Dermis microvascular lymphatic vessel endothelial cell (primary cell): ENCODE measurements at places on chromosomes 13 and 19.
A peak's percentile ranks its signal among the peaks of the same experiment; 100 is the strongest.

DNA sequence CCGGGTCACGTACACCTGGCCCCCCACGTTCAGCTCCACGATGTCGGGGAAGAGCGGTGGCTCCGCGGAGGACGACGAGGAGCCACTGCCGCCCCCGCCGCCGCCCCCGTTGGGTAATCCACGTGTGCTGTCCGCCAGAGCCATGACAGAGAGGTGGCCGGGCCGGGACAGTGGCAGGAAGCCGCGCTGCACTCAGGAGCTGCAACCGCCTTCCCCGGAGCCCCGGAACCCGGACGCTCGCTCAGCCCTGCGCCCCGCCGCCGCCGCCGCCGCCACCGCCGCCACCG, 257 bp downstream of the KCTD12 start:
- DNase-seq, result no peak

GRCh38 chr19:4172861-4173473, 9.4 kb downstream of the SIRT6 start:
- DNase-seq, result peak; percentile 50

DNA sequence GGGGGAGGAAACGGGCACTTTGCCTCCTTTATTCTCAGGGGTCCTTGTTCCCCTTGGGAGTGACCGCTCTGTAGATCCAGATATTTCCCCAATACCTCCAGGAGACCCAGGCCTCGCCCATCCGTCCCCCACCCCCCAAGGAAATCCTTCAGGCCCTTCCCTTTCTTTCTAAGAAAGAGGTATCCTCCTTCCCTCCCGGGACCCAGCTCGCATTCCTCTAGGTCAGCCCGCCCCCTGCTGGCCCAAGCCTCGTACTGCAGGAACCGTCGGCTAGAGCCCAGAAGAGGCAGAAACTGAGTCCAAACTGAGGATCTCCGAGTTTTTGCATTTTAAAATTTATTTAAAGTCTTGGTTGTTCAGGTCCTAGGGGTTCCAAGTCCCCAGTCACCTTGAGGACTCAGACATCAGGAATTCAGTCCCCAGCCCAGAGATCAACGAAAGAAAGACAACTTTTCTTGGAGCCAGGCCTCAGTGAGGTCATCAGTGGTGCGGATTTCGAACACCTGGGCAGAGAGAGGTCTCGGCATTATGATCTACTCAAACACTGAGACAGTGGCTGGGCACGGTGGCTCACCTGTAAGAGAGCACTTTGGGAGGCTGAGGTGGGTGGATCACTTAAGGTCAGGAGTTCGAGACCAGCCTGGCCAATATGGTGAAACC, 7.5 kb upstream of the LRFN1 start:
- peak; percentile 60 for DNase-seq

DNA sequence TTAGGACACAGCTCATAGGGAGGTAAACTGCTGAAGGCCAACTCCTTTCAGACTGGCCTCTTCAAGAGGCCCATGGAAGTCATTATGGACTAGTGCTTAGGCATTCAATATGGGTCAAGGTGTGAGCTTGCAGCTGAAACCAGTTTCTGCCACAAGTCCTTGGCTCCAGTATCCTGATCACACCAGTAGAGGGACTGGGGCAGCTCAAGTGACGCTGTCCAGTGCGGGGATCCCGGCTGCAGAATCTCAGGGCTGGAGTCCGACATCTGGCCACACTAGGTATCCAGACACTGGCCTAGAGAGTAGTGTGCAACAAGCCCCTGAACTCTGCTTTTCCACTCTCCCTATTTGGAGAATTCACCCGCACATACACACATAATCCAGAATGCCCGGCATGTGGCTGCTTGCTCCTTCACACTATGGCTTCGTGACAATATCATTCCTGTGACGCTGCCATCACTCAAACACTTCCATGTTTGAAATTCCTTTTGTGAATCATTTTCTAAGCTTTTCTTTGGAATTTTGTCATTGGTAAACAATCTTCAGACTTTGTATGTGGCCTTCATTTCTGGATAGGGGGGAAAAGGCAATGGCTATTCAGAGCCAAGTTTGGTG, 425.1 kb downstream of the EFNB2 start:
- no peak for DNase-seq

GRCh38 chr19:30406220-30407067, 34.3 kb downstream of the ZNF536 start:
- DNase-seq, result no peak

- no peak for DNase-seq
These were observed 4.4 kb upstream of the TMEM86B start for GRCh38 chr19:55232986-55233385.

GRCh38 chr19:8370176-8371010, 6.4 kb downstream of the ANGPTL4 start:
- no peak for DNase-seq

GRCh38 chr13:38409771-38410170, 60.1 kb downstream of the UFM1 start:
- no peak for DNase-seq

DNA sequence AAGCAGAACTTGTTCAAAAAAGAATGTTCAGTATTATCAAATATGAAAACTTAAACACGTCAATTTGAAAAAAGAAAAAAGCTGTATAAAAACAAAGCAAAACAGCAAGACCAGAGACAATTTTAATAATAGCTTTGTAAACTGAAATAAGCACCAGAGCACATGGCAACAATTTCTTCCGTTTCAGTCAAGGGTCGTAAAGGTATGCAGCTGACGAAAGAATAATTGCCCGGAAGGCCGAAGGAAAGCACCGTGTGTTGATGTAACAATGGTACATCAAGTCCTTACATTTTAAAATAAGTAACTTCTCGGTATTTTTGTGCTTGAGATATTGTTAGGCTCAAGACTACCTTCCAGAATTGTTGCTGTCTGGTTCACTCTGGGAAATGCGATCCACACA, 1.7 kb downstream of the PROSER1 start:
- peak; percentile 55 for DNase-seq

DNA sequence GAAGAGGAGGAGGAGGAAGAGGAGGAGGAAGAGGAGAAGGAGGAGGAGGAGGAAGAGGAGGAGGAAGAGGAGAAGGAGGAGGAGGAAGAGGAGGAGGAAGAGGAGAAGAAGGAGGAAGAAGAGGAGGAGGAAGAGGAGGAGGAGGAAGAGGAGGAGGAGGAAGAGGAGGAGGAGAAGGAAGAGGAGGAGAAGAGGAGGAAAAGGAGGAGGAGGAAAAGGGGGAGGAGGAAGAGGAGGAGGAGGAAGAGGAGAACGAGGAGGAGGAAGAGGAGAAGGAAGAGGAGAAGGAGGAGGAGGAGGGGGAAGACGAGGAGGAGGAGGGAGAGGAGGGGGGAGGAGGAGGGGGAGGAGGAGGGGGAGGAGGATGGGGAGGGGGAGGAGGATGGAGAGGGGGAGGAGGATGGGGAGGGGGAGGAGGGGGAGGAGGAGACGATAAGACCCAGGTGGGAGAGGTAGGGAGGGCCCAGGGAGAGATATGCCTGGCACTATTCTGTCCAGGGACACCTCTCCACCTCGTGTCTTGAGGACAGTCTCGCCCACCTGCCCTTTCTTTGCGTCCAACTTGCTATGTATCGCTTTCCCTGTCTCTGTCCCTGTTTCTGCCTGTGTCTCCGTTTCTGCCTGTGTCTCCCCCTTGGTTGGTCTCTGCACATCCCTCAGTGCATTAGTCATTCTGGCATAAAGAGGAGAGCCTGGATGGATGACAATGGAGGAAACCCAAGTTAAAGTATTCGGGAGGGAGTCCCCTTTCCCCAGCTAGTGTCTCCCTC, 7.1 kb upstream of the KLK5 start:
- DNase-seq, result no peak

GRCh38 chr13:75760131-75761021, 124.2 kb downstream of the LMO7 start:
- DNase-seq, result no peak

DNA sequence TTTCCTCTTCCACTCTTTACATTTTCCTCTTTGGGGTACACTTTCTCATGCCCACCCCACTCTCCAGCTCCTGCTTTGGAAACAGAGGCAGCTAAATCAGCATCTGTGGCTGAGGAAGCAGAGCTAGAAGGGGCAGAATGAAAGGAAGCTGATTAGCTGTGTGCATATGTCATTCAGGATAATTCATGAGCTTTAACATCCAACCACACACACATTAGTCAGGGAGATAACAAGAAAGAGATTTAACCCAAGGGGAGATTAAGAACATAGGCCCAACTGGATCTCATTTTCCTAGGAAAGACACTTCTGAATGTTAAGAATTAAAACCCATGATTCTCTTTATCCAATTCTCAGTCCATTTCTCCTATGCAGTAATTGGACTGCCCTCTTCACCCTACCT, 405.5 kb downstream of the TBC1D4 start:
- DNase-seq, result no peak

- DNase-seq, result no peak
These were observed 290.8 kb upstream of the PCDH9 start for GRCh38 chr13:67520886-67521285.

- DNase-seq, result no peak
These were observed 4.7 kb upstream of the MEX3D start for GRCh38 chr19:1572795-1573194.

GRCh38 chr13:38265132-38265497, 84.5 kb upstream of the UFM1 start:
- no peak for DNase-seq

DNA sequence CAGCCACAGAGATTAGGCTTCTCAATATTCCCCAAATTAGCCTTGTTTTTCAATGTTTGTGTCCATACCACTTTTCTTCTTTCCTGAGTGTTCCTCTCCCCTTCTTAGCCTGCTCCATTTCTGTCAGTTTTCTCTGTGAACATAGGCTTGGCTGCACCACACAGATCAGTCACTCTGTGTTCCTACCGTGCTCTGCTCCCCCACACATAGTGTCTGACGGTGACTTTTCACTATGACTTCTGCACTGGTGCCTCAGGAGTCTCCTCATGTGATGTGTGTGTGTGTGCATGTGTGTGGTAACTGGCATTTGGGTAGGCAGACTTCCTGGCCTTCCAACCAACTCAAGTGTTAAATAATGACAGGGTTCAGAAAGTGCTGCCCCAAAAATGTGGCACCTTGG, 47.9 kb upstream of the MYCBP2 start:
- no peak for DNase-seq

DNA sequence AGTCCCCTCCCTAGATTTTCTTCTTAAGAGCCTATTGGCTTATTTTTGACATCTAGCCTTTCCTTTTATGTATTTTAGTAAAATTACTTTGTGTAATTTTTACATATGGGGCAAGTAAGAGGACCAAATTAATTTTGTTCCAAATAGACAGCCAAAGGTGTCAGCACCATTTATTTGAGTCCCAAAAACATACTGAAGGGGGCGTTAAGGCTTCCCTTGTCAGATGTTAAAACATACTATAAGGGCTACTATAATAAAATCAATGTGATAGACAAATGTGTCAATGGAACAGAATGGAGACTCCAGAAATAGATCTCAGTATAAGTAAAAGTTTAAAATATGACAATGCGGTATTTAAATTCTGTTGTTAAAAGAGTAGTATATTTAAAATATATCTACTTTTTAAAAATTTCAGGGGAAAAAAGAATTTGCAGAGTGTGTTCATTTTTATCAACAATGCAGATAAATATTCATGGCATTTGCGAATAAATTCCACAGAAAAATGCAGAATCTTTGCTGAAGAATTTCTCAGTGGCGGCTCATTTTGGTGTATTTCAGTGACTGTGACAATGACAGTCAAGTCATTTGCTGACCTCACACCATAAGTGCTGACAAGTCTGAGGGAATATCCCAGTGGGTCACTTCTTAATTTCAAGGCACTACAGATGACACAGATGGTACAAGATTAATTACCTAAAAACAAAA, 133.7 kb downstream of the MTUS2 start:
- DNase-seq, result no peak

DNA sequence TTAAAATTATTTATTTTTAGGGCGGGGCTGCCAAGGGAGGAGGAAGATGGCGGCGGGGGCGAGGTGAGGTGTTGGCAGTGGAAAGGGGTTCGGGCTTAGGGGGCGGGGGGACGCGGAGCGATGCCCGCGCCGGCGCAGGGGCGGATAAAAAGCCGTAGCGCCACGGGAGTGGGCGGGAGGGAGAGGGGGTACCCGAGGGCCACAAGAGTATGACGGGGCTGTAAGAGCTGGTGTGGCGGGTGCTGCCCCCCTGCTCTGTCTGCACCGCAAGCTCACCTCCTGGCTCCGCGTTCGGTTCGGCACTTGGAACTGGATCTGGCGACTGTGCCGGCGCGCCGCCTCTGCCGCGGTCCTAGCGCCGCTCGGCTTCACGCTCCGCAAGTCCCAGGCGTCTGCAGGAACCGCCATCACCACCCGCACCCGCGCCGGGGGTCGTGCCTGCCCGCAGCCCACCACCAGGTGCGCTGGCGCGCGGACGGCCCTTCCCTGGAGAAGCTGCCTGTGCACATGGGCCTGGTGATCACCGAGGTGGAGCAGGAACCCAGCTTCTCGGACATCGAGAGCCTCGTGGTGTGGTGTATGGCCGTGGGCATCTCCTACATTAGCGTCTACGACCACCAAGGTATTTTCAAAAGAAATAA, 265.2 kb upstream of the SGCG start:
- DNase-seq, result no peak

DNA sequence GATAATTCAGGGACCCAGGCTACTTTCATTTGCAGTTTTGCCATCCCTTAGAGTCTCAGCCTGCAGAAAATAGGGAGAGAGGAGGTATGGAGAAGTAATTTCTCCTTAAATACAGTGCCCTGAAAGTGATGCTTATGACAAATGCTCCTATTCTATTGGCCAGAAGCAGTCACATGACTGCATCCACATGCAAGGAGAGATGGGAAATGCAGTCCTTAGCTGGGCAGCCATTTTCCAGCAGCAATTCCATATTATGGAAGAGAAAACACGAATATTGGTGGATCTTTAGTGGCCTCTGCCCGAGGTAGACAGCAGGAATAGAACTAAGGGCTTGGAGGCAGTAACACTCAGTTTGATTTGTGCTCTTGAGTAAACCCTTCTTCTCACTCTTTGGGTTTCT, 39.4 kb downstream of the VAV1 start:
- peak; percentile 56 for DNase-seq

GRCh38 chr13:112959206-112959605, 9.8 kb upstream of the MCF2L start:
- DNase-seq, result peak; percentile 37

DNA sequence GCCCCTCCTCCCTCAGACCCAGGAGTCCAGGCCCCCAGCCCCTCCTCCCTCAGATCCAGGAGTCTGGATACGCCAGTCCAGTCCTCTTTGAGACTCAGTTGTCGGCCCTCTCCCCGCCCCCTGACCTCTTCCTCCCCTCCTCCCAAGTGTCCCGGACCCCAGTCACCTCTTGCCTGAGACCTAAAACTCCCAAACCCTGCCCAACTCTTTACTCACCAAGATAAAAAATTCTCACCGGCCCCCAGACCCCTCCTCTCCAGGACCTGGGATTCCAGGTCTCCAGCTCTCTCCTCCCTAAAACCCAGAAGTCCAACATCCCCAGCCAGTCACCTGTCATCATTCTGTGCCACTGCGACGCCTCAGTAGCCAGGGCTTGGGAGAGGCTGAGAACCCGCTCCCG, 1.4 kb upstream of the HSD17B14 start:
- DNase-seq, result no peak

DNA sequence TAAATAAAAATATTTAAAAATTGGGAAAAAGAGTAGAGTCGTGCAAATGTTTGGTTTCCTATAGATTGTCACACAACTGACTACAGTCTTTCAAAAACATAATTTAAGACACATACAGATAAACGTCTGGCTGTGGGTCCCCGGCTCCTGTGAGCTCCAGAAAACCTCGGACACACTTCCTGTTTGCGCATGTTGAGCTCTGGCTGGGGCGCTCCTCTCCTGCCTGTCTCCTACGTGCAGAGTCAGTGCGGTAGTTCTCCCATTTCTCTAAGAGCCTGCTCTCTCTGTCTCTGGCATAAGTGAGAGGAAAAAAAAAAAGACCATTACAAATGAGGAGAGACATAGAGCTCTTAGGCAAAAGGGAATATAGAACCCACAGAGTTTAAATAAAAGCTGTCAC, 128.2 kb upstream of the OBI1 start:
- DNase-seq, result no peak
